NCI-H1092 (cell line): ENCODE measurements at places on chromosomes 3 and 15.

DNA sequence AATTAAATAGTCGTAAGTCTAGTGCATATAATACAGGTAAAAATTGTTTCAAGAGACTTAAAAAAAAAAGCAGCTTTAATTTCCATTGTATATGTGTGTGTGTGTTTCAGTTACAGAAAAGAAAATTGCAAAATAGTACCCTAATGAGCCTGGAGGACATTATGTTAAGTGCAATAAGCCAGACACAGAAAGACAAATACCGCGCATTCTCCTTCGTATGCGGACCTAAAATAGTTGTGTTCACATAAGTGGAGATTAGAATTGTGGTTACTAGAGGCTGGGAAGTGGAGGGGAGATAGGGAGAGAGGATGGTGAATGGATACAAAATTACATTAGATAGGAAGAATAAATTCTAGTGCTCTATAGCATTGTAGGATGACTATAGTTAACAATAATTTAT lies 3.6 kb downstream of the MESD start:
- no peak for DNase-seq

GRCh38 chr3:101340591-101340990 lies 20.2 kb upstream of the IMPG2 start:
- DNase-seq: no peak

DNA sequence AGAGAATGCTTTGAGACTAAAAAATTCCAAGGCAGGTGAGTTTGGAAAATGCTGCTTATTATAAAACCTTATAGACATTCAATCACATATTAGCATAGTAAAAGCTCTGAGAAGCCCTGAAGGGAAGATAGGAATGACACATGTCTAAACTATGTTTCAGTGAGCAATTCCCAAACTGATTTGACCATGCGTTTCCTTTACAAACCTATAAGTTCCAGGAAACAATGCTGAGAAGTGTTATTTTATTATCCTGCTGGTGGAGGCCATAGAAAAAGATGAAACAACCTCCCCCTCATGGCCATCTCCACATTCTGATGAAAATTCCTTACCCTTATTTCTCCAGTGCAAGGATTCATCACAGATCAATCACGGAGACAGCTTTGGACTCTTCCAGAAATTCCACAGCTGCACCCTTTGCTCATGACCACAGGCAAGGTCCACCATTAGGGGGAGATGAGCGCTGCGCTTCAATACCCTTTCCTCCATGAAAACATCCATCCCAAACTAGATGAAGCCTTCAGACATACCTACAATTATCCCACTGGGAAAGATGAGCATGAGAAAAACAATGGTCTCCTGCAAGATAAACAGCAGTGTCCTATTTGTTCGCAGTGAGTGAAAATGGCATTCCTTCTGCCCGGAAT lies 372.1 kb downstream of the MAGI1 start:
- no peak for DNase-seq

DNA sequence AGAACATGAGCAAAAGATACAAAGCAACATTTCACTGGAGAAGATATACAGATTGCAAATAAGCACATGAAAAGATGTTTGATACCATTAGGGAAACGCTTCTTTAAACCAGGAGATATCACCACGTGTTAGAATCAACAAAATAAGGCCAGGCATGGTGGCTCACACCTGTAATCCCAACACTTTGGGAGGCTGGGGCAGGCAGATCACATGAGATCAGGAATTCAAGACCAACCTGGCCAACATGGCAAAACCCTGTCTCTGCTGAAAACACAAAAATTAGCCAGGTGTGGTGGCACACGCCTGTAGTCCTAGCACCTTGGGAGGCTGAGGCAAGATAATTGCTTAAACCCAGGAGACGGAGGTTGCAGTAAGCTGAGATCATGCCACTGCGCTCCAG lies 20.5 kb upstream of the MUC20 start:
- no peak for DNase-seq

DNA sequence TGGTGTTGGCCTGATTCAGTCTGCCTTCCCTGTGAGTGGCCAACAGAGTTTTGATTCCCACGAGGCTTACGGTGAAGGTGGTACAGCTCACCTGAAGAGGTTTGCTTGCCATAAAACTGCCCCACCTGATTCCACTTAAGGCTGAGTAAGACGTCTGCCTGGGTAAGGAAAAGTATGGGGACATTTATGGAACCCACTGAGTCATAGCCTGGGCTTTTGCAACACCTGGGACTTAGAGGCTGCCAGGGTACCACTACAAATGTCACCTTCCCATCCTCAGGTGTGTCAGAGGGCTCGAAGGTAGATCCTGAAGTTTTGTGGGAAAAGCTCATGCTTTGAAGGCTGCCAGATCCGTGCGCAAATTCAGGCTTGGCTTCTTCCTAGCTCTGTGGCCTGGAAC lies 56.9 kb upstream of the SLCO2A1 start:
- DNase-seq: no peak

GRCh38 chr15:31932576-31932975 lies 97.7 kb upstream of the CHRNA7 start:
- no peak for DNase-seq

- DNase-seq: no peak
These were observed 3.6 kb upstream of the RASL12 start for GRCh38 chr15:65071381-65071811.
